Hepatocyte (in vitro differentiated cells): ENCODE measurements at places on chromosomes 1 and 21. TPM values are rescaled to one million over a fixed set of nuclear protein-coding genes. Genes with fewer than 3 reads are reported as not detected.

Gene LCE3D
- total RNA-seq = not detected in 2 replicates

Gene SERTAD4
- 2.6 and 3.0 TPM in 2 replicates for total RNA-seq

Gene PLPPR4
- total RNA-seq = 1.2 and 1.5 TPM in 2 replicates

DNA sequence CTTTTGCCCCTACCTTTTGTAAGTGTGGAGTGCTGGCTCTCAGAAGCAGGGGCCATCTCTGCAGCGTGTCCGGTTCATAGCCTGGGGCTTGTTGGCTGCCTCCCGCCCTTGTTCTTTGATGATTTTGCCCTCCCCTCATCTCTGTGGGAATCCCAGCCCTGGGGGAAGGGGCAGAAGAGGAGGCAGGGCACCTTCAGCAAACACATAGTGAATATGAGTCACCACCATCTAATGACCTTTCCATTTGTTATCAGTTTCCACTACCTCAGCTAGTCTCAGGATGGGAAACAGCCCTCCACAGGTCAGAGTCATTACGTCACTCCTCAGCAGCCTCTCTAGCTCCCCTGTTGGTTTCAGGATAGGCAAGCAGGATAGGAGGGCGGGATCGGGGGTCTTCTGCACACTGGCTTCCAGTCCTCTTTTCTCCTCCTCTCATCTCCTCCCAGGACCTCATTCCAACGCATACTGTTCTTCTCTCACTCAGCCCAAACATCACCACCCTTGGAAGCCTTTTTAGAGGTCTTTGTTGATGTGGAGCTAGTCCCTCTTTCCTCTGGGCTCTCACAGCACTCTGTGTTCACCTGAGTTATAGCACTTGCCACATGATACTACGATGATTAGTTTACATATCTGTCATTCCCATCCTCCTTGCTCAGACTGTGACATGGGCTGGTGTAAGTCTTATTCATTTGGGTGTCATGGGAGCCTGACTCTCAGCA, 15.8 kb downstream of the GADD45A start:
- DNase-seq = peak; percentile 90

- no peak for DNase-seq
Observed at GRCh38 chr1:197024460-197024859, 42.6 kb downstream of the F13B start.

Gene KIF21B
- total RNA-seq = 0.60 and 1.3 TPM in 2 replicates

DNA sequence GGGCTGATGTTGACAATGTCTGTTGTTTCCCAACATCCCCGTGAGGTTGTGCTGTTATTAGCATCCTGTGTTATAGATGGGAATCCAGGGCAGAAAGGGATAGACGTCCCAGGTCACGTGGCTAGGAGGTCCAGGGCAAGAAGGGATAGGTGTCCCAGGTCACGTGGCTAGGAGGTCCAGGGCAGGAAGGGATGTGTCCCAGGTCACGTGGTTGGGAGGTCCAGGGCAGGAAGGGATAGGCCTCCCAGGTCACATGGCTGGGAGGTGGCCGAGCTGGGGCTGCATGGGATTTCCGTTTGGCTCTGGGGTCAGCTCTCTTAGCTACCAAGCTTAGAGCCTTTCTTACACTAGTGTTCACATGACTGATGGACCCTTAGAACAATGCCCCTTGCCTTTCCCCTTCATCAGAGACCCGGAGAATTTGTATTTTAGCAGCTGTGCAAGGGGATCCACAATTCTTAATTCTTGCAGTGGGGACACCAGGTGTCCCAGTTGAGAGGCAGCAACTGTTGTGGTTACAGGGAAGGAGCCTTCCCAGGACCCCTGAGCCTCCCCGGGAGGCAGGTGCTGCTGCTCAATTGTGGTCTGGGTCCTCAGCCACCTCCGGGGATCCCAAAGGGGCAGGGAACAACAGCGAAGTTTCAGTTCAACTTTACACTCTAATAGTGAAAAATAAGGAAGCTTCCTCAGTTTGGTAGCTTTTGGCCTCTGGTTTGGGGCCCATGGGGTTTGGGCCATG, 69.2 kb downstream of the UMODL1 start:
- DNase-seq = no peak

DNA sequence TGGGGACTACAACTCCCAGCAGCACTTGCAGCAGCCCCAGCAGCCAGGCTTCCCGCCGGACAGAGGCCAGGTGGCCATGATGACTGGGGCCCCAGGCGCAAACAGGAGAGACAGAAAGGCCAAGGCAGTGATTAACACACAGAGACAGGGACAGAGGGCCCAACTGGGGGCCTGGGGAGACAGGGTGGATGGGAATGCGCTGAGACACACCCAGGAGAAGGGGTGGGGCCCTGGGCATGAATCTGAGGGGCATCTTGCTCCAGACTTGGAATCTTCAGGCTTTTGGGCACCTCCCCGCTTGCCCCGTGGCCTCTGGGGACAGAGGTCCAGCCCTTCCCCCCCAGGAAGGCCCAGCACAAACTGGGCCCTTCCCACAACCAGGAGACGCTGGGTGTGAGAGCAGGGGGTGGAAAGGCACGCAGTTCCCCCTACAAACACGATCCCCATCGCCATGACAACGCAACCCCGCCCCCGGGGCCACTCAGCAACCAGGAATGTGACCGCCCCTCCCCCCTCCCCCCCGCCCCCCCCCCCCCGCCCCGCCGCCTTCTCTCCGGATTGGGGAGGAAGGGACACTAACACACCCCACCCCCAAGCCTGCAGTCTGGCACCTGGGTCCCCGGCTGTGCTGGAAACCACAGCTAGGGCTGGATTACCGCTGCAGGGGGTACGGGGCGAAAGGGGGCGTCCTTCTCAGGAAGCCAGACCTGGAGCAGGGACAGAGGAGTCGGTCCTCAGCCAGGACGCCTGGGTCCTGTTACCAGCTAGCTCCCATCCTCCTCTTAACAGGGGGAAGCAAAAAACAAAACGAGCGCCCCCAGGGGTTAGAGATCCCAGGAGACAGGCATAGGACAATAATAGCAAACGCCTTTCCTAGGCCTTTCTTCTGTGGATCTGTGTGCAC, 4.5 kb downstream of the HDGF start:
- DNase-seq = peak; percentile 97

DNA sequence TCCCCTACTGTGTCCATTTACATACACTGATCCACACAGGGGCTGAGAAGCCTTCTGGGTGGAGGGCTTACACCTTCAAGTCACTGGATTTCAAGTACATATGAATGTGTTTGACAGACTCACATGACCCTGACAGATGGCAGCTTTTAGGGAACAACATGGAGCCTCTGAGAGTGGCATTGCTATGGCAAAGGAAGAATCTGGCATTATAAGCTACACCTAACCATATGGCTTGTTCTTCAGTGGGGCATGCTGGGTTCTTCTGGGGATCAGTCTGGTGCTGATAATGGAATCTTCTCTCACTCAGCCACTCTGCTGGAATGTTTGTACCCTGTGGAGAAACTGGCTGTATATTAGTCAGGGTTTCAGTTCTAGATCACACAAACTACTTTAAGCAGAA, 68.5 kb upstream of the PDE4B start:
- no peak for DNase-seq

Gene HS2ST1
- 31.6 and 42.3 TPM in 2 replicates for total RNA-seq

Gene PAQR7
- total RNA-seq = 21.5 and 27.0 TPM in 2 replicates

DNA sequence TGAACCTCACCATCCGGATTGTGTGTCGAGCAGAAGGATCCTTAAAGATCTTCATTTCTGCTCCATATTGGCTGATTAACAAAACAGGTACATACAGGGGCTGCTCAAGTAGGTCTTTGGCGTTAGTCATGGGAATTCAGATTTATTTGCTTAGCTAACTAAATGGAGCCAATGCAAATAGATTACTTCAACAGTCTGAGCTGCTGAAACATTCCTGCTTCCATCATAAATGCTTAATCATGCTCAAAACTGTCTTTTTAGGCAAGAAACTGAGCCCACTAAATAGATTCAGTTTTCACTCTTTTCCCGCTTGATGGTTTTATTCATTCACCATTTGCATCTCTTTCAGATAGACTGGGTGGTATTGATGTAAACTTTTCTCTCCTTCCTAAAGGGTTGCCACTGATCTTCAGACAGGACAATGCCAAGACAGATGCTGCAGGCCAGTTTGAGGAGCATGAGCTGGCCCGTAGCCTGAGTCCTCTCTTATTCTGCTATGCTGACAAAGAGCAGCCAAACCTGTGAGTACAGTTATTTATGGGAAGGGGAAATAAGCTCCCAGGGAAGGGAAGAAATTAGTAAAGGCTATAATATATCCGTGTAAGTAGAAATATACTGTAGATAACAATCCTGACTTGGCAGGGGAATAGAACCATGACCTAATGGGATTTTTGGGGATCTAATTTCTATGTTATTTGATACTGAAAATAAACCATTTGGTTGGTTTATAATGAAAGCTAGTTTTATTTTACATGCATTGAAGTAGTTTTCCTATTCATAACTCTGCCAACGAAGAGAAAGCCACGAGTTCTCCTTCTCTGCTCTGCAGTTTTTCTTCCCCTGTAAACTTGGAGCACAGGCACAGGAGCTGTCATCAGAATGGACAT, 126.4 kb downstream of the VPS13D start:
- peak; percentile 32 for DNase-seq
